Activated naive CD4-positive, alpha-beta T cell (primary cell): ENCODE measurements at places on chromosomes 1 and 21.
A peak's percentile ranks its signal among the peaks of the same experiment; 100 is the strongest.

GRCh38 chr1:228472655-228473054 lies 14.5 kb upstream of the RNF187 start:
- DNase-seq, result no peak

DNA sequence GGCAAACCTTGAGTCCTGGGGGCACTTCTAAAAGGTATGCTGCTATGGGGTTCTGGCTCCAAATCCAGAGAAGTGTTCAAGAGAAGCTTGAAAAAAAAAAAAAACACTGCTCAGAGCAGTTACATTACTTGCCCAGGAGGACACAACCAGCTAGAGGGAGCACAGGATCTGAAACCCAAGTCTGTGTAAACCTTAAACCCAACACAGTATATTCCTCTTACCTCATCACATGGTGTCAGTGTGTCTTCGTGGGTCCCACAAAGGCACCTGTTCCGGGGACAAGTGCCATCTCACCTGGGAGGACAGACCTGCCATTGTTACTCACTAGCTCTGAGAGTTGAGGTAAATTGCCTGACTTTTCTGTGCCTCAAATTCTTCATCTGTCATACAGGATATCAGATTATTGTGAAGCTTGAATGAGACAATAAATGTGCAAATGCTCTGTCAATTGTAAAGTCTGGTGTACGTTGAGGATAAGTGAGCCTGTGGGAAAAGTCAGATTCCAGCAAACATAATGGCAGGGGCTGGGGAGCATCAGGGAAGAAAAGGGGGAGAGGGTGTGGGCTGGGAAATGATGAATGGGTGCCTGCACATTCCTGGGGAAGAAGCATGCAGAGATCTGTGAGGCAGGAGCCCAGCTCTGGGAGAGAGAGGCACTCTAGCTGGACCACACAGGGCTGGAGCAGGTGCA lies 170.4 kb upstream of the ZC3H12A start:
- DNase-seq, result no peak

GRCh38 chr1:3678361-3679097 lies 26.2 kb downstream of the TP73 start:
- DNase-seq, result no peak

DNA sequence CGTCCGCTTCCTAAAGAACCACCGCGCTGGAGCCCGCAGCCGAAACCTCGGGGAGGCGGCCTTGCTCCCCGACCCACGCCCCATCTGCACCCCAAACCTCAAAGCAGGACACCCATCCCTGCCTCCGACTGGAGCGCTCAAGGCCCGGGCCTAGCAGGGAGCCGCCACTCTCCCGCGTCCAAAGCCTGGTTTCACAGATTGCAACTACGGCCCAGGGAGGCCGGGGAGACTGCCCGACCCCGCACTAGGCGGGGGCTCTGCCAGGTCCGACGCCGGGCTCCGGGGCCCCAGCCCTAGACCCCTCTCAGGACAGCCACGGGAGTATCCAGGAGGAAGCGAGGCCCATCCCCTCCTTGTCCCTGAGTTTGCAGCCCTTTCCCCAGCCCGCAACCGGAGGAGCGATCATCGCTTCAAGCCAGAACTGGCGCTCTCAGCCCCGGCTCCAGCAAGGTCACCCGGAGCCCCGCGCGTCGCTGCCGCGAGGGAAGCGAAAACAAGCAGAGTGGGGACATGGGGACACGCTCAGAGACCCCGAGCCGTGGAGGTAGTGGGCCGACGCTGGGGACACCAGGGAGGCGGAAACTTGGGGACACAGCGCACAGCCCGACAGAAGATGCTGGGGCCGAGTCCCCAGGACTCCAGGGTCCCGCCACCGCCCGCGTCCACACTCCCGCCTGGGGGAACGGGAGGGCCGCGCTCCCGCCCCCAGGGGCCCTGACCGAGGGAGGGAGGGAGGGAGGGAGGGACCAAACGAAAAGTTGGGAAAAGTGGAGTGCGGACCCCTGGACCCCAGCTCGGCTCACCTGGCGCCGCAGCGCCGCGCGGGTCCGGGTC lies 433 bp downstream of the TMEM200B start:
- no peak for DNase-seq

GRCh38 chr1:28971980-28972771 lies 57.8 kb downstream of the EPB41 start:
- no peak for DNase-seq

GRCh38 chr1:3633344-3634058 lies 8.7 kb downstream of the TPRG1L start:
- DNase-seq, result no peak

GRCh38 chr1:154154534-154155191 lies at the start of gene NUP210L:
NUP210L (minus strand) TSS chr1:154155073.
- no peak for DNase-seq

- DNase-seq, result no peak
Measured at GRCh38 chr1:217135987-217136894, 413.0 kb upstream of the ESRRG start.

GRCh38 chr1:72431810-72432209 lies 149.5 kb upstream of the NEGR1 start:
- DNase-seq, result no peak

DNA sequence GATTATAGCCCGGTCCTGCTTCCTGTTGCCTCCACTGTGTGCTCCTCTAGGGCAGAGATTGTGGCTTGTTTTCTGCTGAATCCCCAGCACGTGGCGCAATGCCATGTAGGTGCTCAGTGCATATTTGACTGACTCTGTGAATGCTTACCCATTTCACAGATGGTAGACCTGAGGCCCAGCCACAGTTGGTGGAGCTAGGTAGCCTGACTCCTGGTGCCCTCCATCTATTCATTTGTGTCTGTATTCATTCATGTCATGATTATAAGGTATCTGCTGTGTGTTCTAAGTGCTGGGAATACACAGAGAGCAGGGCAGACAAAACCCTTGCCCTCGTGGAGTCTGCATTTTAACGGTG lies 22.5 kb downstream of the TNFRSF1B start:
- no peak for DNase-seq

- no peak for DNase-seq
Measured at GRCh38 chr1:51661081-51661518, 44.2 kb downstream of the OSBPL9 start.

GRCh38 chr1:239244084-239244483 lies 142.3 kb upstream of the CHRM3 start:
- DNase-seq, result no peak

- DNase-seq, result no peak
Measured at GRCh38 chr1:73026114-73026513, 743.8 kb upstream of the NEGR1 start.

DNA sequence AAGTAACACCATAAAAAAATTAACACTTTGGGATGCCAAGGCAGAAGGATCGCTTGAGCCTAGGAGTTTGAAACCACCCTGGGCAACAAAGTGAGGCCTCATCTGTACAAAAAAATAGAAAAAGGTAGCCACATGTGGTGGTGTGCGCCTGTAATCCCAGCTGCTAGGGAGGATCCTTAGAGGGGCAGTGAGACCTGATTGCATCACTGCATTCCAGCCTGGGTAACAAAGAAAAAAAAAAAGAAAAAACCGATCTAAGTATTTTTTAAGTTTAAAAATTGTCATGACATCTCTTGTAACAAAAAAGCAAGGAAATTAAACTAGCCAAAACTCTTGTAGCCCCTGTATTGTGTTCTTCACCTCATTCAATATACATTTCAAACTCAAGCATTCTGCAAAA lies 39.5 kb downstream of the ZZZ3 start:
- no peak for DNase-seq

DNA sequence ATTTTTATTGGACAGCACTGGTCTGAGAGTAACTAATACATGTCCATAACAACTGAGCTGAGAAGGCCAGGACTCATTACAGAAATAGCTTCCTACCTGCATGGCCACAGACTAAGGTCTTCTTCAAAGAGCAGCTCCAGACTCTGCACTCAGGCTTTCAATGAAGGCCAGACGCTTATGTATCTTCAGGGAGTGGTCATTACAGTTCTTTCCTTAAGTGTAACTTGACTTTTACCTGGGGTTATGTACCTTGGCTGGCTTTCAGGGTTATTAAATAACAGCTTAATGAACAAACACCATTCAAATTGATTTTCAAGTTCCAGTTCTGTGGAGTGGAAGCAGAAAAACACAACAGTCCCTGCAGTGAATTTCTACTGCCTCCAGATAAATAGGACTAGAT lies 23.8 kb upstream of the SLC22A15 start:
- no peak for DNase-seq

DNA sequence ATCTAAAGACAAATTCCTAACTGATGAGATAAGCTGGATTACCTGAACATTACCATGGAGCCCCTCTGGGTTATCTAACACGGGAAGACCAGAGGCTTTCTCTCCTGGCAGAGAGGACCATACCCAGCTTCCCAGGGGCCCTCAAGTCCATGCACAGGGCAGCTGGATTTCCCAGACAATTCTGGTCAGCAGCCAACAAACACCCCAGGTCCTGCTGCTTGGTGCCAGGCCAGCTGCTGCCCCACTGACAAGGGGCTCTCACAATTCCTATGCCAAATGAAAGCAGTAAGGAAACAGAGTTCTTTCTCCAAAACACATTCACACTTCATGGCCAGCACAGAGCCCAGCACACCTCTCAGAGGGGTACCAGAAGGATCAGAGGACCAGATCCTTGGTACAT lies 114.2 kb downstream of the HLCS start:
- no peak for DNase-seq

DNA sequence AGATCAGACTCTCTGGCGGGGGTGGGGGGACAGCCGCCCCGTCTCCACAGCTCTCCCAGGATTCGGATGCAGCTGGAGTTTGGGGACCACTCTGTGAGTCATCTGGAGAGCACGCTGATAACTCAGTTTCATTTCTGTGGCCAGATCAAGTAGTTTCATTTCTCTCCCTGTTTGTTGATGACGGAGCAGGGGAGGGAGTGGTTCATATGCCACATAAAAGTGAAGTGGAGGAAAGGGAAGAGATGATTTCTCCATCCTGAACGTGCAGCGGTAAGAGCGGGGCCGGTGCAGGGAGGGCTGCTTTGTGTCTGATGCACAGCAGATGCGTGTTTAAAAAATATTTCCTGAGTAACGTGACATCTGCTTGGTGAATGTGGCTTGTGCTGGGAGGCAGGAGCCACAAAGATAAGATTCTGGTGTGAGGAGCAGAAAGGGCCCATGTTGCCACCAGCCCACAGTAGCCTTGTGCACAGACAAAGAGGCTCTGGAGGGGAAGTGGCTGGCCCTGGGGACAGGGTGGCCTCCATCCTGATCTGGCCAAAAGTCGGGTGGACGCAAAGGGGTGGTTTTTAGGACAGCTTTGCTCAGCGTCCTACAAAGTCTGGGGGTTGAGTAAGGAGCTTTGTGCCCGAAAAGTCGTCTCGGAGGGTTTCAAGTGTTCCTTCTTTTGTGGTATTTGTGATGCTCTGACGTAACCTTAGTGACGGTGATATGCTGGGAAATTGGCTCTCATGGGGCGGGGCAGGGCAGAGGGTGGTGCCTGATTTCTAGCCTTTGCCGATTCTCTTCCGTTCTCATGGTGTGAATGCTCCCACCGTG lies at the start of gene MX2:
Gene MX2 (plus strand): TSS at position 242 of the 819 bp plus-strand sequence. CDS start 14,880 bp downstream, outside the sequence.
- peak; percentile 81 for DNase-seq

- no peak for DNase-seq
Measured at GRCh38 chr1:212021563-212021962, 13.8 kb downstream of the INTS7 start.

GRCh38 chr21:29751473-29752185 lies 188.2 kb downstream of the GRIK1 start:
- DNase-seq, result no peak

- no peak for DNase-seq
Measured at GRCh38 chr21:37237764-37238163, 29.4 kb downstream of the VPS26C start.

GRCh38 chr21:34890724-34891612 lies 158.1 kb downstream of the RUNX1 start:
- DNase-seq, result no peak

DNA sequence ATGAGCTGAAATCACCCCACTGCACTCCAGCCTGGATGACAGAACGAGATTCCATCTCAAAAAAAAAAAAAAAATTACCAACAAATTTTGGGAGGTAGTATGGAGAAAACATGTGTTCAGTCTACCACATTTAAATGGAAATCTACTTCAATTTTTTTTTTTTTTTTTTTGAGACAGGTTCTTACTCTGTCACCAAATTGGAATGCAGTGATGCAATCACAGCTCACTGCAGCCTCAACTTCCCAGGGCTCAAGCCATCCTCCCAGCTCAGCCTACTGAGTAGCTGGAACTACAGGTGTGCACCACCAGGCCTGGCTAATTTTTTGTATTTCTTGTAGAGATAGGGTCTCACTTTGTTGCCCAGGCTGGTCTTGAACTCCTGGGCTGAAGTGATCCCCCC lies 82.1 kb downstream of the GFI1 start:
- no peak for DNase-seq

DNA sequence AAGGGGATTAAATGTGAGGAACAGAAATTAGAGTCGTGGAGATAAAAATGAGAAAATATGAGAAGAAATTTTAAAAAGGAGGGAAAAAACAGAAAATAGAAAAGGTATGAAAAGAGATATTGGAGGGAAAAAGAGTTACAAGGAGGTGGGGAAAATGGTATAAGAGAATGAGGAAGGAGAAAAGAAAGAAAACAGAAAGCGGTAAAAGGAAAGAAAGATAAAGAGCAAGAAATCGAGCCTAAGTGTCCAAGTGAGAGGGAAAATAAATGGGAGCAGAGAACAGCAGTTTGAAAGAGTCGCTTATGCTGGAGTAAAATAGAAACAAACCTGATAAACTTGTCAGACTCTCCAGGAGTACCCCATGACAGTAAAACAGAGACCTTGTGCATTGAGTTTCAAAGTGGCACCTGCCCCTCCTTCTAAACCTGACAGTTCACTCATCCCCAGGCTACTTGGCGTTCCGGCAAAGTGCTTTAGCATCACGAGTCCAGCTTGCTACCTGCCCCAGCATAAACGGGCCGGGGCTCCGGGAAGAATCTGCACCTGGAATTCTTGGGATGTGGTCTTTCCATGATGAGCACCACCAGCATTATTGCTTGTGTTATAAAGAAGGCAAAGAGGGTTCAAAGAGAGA lies 585 bp downstream of the NEGR1 start:
- no peak for DNase-seq

DNA sequence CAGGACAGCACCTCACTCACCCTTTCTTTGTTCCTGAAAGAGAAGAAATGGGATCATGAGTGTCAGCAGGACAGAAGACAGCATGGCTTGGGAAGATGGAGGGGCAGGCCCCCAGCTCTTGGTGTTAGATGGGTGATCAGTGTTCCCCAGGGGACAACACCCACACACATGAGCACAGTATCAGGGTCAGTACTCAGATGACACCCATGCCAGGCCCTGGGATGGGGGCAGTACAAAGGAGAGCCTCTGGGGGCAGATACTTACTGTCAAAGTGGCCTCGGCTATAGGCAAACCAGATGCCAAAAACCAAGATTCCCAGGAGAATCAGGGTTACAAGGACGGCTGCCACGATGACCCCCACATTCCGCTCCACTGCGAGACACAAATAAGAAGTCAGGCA lies 21.6 kb downstream of the F11R start:
- DNase-seq, result no peak

DNA sequence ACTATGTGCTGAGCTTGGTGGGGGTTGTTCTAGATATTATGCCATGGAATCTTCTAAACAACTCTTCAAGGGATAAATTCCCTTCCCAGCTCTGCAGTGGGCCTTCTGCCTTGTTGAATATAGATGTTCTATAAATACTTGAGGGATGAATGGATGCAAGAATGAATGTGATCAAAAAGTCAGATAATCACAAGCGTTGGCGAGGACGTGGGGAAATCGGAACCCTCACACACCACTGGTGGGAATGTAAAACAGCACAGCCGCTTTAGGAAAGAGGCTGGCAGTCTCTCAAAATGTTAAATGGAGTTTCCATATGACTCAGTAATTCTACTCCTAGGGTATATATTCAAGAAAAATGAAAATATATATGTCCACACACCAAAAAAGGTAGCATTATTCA lies 19.0 kb downstream of the SDC3 start:
- no peak for DNase-seq

GRCh38 chr1:116763787-116764465 lies 9.7 kb downstream of the CD2 start:
- no peak for DNase-seq

- DNase-seq, result no peak
Measured at GRCh38 chr1:79603843-79604242, 597.3 kb upstream of the ADGRL4 start.
